HS-27A (cell line): ENCODE measurements at places on chromosomes 1 and 21.

DNA sequence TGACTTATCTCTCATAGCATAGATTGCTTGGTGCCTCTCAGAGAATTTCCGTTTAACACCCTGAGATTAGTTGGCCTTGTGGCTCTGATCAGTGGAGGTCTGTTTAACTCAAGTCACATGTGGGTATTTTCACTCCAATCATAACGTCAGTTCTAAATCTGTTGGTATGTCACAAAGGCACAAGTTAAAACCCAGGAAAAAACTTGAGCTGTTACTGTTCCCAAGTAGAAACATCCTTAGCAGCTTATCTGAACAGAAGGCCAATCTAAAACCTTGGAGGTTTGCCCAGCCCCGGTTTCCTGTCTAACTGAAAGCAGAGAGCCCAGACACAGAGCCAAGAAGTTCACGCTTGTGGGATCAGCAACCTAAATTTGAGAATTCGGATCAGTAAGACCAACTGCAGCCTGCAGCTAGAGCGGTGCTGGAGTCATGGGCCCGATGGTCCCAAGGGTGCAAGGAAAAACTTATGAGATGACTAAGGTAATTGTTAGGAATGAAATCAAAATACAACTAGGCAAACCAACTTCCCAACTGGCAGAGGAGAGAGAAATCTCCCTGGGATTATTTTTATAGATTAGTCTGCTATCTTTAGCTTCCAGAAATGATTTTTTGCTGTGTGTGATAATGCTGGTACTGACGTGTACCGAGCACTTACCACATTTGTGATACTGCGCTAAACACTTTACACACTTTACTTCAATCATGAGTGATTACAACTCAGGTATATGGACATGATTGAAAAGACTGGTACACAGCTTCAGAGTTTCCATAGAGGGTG lies 90.2 kb upstream of the C1orf21 start:
- DNase-seq, result peak; percentile 69

DNA sequence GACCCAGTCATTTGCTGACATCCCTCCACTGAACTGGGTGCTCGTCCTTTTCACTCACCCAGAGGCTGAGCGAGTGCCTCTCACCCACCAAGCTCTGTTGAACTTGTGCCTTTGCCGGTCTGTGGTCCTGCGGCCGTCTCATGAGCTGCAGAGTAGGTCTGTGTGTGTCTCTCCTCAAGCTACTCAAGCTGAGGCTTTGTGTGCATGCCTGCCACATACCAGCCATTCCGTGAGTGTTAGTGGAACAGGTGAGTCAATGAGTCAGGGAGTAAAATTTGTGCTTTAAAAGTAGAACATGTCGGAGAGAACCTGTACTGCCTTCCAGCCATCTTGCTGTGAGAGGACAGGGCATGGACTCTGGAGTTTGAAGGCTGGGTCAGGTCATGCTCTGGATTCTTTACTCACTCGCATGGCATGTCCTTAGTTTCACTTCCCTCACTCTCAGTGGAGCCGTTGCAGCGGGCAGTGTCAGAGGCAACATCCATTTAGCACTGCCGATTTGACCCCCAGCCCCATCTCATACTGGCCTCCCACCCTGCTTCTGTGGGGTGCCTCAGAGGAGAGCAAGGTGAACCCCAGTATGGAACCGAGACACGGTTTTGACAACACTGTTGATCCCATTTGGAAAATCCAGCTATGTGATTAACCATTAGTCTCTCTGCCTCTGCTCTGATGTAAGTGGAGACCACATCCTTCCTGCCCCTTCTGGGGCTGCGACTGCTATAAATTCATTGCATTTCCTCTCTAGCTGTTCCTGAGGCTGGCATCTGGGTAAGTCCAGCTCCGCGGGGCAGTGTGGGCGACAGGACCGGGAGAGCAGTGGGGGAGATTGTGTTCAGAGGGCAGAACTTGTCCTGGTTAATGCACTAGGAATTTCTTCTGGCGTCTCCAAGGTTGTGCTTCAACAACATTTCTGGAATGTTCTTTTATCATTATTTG lies at the start of gene NLRP3:
Gene NLRP3, plus strand, starts transcription at position 751 of the 939 bp plus-strand sequence. CDS start 2,628 bp downstream, outside the sequence.
- peak; percentile 1 for DNase-seq

DNA sequence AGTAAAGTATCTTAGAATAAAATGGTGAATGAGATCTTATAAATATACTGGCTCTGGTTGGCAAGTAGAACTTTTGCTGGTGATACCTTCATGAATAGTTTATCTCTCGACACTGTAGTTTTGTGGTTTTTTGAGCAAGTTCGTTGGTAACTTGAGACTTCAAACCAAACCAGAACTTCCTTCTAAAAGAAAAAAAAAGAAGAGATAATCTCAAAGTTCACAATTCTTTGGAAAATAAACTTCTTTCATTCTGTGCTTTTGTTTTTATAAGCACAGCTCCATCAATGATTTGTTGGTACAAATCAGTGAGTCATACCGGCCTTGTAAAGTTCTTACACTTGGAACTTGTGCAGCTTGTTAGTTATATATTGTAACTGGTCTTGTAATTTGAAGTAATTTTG lies 2.3 kb downstream of the HIPK1 start:
- no peak for DNase-seq

DNA sequence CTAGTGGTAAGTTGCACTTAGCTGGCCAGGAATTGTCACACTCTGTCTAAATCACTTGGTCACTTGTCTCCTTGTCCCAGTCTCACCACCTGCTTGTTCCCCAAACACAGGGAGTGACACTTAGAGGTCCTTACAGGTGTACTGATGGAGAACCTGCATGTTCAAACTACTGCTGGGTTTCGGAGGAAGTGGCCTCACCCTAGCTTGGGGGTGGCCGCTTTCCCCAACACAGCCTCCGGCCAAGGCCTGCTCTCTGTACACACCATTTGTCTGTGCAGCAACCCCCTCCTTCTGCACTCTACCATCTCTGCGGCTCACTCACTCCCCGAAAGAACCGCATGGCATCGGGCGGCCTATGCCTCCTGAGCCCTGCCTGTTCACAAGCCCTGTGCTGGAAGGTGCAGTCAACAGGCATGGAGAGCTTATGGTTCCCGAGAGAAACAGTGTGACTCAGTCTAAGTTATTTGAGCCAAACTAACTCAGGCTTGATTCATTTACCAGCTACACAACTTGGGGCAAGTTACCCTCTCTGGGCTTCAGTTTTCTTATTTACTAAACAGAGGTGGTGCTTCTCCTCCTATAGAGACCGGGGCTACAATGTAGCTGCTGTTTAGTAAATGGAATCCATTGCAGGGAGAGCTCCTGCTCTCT lies 10.5 kb upstream of the SPRR4 start:
- DNase-seq, result no peak

GRCh38 chr1:14190508-14190907 lies 408.0 kb upstream of the KAZN start:
- peak; percentile 39 for DNase-seq

DNA sequence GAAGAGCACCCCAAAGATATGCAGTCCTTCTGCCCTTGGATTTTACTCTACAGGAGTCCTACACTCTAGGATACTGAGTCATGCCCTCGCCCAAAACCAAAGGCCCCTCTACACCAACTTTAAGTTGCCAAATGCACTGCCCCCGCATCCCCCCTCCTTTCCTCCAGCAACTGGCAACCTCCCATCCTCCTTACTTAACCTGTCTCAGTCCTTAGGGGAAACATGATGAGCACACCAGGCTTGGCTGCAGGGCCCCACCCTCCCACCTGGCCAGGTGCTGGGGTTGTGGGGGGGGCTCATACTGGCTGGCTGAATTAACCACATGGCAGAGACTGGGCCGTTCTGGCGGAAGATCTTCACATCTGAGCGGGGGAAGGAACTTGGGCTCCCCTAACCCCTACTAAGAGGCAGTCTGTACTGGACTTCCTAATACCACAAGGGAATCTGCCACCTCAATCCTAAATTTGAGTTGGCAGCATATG lies 1.2 kb downstream of the HDGF start:
- no peak for DNase-seq

DNA sequence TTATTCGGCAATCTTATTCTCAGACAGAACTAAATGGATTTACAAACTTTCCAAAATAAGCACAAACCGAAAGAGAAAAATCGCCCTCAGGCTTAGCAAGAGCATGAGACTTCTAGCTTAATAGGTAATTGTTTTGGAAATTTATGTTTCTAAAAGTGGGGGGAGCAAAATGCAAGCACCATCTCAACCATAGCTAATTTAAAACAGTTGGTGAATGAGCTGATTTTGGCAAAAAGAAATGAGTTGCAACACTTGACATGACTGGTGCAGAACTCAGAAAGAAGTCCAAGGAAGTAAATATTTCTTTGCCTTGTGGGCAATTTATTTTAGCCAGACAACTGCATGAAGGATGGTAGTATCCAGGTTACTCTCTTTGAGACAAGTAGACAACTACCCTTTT lies 71.5 kb upstream of the PTGFR start:
- no peak for DNase-seq

- no peak for DNase-seq
These were observed 15.7 kb downstream of the LRRC53 start for GRCh38 chr1:74496669-74497068.

DNA sequence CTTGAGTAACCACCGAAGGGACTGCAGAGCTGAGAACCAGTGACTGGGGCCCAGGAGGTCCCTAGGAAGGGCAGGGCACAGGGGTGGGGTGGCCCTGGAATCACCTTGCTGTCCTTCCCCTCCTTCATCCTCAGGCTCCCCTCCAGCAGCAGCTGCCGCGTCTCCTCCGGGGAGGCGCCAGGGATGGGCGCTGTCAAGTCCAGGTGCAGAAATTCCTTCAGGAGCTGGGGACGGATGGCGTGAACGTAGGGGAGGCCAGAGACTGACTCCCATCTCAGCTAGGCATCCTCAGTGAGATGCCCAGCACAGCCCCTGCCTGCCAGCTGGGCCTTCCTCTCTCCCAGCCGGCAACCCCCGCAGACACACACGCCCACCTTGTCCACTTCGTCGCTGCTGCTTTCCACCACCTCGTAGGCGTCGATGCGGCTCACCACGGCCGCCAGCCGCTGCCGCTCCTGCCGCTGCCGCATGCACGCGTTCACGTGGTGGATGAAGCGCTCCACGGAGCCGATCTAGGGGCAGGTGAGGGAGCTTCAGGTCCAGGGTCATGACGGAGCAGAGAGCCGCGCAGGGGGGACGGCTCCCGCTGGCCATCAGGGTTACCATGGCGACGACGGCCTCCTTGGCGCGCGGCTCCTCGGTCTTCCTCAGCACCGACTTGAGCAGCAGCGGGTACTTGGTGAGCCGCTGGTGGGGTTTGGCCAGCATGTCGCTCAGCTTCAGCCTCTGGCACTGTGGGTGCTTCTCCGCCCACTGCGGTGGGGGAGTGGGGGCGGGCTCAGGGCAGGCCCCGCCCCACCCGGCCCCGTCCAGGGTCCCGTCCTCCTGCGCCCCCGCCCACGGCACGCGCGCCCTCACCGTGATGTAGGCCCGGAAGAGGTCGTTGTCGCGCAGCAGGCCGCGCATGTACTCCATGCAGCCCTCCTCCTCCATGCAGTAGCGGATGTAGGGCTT lies 4.4 kb upstream of the TNFRSF25 start:
- DNase-seq, result no peak

DNA sequence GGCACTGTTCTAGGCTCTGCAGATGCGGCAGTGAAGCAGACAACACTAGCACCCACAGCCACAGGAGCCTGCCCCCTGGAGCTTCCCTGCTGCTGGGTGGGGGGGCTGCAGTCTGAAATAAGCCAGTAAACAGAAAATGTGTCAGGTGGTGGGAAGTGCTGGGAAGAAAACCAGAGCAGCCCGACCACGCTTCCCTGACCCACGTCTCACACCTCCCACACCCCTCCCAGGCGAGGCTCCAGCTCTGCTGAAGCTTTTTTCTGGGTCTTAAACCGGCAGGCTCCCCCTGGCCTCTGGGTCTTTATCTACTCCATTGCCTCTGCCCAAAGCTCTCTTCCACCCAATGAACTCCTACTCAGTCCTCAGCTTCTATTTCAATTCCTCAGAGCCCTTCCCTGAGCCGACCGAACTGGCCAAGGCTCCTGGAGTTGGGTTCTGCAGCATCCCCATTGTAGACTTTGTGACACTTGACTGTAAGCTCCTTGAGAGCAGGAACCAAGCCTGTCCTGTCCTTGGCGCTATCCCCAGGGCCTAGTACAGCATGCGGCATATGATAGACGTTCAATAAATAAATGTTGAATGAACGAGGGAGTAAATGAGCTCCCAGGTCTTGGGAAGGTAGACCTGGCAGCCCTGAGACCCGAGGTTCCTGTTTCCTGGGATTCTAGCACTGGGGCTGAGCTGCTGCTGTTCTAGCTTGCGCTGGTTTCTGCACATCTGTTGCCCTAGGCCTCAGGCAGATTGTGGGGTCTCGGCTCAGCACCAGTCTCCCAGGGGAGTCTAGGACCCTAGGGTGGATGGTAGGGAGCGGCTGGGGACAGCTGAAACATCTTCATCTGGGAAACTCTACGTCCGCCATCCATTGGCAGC lies 18.4 kb downstream of the MIIP start:
- DNase-seq, result no peak

DNA sequence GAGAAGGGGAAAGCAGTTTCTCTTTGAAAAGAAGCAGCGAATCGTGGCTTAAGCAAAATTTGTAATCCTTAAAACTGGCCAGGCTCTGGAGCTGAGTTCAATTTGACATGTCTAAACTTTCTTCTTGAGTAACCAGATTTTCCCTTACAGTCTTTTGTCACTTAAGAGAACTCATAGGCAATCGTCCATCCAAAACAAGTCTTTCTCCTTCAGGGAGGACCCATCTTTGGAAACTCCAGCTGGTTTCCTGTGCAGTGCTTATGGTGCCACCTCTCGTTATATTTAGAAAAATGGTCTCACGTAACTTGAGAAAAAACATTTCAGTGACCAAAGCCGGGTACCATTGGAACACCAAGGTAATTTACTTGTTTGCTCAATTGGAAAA lies 1.8 kb upstream of the PTTG1IP start:
- no peak for DNase-seq

DNA sequence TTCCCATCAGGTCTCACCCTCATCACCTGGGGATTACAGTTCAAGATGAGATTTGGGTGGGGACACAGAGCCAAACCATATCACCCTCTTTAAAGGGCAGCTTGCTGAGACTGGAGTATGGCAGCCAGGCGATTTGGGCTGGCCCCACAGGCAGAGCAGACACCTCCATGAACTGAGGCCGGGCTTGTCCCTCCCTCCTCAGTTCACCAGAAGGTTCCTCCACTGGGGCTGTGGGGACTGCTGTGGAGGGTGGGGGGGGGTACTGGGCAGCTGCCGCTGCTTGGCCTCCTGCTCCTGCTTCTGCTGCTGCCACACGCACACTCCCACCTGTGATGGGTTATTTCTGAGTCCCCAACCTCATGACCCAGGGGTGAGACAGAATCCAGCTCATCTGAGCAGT lies 53.9 kb upstream of the PDE9A start:
- no peak for DNase-seq

DNA sequence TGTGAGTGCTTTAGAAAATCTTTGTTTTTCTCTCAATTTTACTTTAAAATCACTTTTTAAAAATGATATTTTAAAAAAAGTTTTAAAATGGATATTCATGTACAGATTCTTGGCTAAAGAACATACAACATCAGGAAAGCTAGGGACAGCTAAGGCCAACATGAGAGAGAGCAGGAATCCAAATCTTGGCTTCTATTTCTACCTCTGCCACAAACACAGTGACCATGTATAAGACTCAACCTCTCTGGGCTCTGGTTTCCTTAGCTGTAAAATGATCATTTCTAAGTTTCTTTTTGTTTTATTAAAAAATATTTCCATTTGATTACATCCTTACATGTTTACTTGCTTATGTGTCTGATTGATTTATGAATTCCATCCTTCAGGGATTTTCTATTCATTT lies 1.2 kb downstream of the VCAM1 start:
- DNase-seq, result no peak
